ENCODE measurements at places on chromosomes 16 and 17.

DNA sequence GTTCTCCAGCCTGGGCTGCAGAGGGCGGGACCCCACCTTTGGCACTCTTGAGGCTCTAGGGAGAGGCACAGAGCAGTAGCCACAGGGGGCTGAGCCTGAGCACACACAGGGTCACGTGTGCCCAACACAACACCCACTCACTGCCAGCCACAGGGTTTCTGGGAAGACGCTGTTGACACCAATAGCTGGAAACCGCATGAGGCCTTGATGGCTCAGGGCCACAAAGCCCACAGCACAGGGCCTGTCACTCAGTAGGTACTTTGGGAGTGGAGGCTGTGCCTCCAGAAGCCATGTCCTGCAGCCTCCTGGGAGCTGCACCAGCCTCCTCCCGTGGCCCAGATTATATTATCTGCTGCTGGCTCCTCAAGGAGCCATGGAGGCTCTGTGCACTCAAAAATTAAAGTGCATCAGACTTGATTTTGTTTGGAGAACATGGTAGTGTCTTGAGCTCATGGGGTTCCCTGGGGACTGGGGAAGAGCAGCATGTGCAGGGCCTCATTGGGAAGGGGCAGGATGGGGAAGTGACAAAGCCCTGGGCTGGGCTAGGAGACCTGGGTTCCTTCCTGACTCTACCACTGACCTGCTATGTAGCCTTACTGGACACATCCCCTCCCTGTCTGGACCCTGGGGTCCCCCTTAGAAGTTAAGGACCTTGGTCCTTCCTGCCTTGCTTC lies 12.5 kb upstream of the SREBF1 start:
- DNase-seq, result no peak

- DNase-seq, result no peak
Observed at GRCh38 chr16:68487203-68487514, 38.9 kb upstream of the SMPD3 start.

- DNase-seq, result no peak
Observed at GRCh38 chr16:86392436-86393152, 117.7 kb upstream of the FOXF1 start.

DNA sequence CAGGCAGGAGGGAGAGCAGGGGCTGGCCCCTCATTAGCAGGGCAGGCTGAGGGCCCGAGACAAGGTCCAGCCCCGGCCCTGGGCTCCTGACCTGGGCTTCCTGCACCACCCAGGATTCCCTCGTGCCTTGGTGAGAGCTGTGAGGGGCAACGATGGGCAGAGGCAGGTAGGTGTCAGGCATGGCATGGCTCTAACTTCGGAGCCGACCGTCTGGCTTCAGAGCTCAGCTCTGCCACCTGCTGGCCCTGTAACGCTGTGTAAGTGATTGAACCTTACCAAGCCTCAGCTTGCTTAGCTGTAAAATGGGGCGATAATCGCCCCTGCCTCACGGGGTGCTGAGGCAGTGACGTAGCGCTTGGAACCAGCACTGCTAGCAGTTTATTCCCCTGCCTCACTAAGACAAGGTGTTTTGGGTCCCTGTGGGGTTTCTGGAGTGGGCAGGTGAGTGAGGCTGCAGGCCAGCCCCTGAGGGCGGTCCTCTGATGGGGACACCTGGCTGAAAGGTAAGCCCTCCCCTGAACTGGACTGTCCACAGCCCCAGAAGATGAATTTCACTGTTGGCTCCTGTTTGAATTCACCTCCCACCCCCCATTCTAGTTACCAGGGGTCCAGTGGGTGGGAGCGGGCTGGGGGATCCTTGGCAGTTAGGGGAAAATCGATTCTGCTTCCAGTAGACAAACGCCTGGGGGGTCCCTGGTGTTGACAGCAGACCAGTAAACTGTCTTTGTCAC lies 184.8 kb upstream of the GSE1 start:
- no peak for DNase-seq

GRCh38 chr16:7912132-7912531 lies 579.5 kb downstream of the RBFOX1 start:
- DNase-seq, result no peak

GRCh38 chr17:42288803-42289610 lies 709 bp downstream of the STAT5A start:
- DNase-seq, result no peak

DNA sequence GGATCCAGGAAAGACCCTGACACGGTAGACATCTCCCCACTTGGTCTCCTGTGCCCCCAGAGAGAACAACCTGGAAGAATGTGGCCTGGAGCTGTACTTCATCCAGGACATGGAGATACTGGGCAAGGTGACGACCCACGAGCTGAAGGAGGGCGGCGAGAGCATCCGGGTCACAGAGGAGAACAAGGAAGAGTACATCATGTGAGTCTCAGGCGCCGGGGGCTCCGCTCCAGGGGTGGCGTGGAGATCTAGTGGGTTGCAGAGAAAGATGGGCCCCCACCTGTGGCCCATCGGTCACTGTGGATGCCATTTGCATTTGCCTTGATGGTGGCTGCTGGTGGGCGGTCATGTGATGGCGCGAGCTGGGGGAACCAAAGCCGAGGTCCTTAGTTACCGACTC lies 14.9 kb upstream of the CLEC18A start:
- DNase-seq, result no peak

- DNase-seq, result no peak
Observed at GRCh38 chr16:66359012-66359411, 7.5 kb upstream of the CDH5 start.

DNA sequence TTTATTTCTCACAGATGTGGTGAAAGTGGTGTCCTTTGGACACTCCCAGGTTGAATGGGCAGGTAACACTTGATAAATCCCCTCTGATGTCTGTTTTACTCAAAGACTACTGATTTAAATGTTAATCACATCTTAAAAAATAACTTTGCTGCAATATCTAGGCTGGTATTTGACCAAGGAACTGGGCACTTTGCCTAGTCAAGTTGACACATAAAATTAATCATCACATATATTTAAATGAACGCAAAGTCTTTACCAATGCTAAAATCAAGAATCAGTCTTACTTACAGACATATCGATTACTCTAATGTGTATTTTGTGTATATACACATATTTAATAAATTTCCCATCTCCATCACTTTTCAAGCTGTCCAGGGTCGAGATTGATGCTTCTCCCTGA lies 7.0 kb downstream of the MT2A start:
- no peak for DNase-seq

GRCh38 chr17:10149573-10150399 lies 48.6 kb downstream of the GAS7 start:
- no peak for DNase-seq

GRCh38 chr17:83079766-83080578 lies 563 bp downstream of the METRNL start:
- DNase-seq, result no peak

- DNase-seq, result no peak
Observed at GRCh38 chr17:42518755-42519545, 17.1 kb upstream of the NAGLU start.

DNA sequence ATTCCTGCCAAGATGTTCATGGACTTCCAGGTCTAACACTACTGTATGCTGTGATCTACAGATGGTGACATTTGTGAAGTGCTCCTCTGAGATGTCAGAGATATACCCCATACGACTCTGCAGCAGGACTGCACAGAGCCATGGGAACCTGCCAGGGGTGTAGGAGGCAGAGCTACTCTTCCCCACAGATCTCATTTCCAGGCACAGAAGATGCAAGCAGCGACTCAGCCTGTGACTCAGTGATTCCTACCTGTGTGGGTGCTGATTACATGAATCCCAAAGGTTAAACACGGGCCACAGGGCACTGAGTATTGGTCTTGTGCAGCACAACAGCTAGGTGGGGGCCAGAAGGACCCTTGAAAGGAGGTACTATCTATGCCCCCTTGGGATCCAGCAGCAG lies 137.0 kb upstream of the SOX9 start:
- no peak for DNase-seq

- DNase-seq, result no peak
Observed at GRCh38 chr16:68041783-68042182, 18.7 kb downstream of the DUS2 start.

DNA sequence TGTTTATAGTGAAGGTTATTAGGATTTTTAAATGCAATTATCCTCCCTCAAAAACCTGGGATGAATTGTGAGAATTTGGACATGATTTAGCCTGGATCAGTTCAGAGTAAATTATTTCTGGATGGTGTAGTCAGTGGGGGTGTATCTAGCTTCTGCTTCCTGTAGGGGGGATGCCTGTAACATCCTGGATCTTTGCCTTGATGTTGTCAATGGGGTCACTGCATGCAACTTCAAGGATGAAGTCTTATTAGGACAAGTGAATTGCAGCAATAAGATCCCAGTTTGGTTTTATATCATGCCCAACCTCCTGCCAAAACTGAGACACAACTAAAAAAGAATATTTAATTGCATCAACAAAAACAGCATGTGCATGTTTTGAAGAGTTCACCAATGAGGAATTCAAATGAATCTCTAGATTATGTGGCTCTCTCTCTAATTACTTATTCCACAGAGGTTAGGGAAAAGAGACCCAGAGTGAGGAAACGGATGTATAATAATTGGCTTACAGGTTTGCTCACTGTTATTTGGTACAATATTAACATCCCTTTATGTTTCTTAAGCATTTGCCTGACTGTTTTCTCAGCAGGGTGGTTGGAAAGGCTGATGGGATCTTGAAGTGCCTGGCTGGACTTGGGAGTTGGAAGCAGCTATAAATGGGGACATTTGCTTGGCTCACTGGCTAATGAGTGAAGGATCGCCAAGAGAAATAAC lies 159.8 kb downstream of the HS3ST3B1 start:
- no peak for DNase-seq

GRCh38 chr17:55198690-55199370 lies 65.9 kb upstream of the HLF start:
- DNase-seq, result no peak

DNA sequence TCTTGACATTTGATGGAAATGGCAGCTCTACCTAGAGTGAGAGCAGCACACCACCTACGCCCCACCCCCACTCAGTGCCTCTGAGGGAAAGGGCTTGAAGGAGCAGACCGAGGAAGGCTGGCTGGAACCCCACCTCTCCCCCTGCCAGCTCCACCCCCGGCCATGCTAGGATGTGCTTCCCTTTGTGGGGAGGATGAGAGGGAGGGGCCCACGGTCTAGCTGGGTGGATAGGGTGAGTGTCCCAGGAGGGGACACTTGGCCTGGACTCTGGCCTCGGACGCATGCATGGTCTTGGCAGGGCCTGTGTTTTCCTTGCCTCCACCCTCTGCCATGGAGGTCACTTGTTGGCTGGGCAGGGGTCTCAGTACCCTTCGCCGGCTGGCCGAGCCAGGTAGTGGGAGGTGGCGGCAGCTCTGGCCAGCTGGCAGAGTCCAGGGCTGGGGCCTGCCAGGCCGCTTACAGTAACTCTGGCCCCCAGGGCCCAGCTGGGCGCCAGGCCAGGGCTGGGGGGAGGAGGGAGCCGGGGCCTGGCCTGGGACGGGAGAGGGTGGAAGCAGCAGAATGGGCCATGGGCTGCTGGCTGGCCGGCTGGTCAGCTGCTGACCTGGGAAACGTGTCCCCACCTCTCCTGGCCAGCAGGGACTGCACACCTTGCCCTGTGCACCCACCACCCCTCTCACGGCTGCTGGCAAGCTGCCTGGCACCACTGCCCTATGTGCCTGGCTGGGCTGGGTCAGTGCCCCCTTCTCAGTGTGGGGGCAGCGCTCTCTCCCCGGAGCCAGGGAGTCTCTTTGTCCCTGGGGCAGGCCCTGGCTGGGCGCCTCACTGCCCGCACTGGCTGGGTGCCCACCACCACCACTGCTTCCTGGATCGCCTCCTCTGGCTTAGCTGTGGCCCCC lies 23.0 kb downstream of the RARA start:
- DNase-seq, result no peak

DNA sequence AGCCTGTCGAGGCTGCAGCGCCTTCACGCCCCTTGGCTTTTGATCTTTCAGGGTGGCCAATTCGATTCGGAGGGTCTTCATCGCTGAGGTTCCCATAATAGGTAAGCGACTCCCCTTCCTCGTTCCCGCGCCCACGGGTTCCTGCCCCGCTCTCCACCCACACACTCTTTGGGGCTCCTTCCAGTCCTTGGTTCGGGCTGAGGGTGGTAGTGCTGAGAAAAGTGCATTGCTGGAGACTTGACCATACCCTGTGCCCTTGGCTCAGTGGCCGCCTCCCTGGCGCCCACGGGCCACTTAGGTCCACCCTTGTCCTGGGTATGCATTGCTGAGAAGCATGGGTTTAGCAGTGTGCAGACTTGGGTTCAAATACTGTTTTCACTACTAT lies 491 bp downstream of the POLR2C start:
- no peak for DNase-seq

DNA sequence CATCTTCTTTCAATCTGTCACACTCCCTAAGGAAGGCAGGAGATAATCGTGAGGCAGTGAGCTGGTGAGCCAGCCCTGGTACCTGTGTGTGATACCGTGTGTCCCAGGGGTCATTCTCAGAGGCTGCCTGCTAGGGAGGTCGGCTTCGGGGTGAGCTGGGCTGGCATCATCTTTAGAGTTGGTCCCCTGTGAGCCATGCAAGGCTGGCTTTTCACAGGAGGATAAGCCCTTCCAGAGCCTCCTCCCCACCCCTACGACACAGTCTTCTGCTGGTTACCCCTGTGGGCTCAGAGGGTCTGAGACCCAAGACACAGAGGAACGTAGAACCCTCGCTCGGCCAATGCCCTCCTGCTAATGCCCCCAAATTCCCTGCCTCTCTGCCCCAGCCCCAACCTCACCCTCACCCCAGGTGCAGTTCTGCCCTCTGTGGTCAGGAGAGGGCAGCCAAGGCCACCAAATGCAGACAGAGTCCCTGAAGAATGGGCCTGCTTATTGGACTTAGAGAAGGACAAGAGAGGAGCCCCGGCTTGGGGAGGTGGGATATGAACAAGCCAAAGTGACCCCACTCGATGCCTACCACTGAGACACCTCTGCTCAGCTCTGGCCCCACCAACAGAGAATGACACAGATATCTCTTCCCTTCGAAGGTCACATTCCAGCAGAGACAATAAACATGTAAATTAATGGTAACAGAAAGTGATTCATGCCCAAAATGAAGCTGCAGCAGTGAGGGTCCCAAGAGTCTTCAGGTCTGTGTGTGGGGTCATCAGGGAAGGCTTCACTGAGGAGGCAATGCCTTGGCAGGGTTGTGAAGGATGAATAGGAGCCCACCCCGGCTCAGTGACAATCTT lies 80.8 kb upstream of the CCL1 start:
- no peak for DNase-seq
